MV-4-11 (cell line): ENCODE measurements at places on chromosomes 2 and 18.

GRCh38 chr2:106579750-106580197 is 92.6 kb downstream of the CD8B2 start:
- DNase-seq = no peak

DNA sequence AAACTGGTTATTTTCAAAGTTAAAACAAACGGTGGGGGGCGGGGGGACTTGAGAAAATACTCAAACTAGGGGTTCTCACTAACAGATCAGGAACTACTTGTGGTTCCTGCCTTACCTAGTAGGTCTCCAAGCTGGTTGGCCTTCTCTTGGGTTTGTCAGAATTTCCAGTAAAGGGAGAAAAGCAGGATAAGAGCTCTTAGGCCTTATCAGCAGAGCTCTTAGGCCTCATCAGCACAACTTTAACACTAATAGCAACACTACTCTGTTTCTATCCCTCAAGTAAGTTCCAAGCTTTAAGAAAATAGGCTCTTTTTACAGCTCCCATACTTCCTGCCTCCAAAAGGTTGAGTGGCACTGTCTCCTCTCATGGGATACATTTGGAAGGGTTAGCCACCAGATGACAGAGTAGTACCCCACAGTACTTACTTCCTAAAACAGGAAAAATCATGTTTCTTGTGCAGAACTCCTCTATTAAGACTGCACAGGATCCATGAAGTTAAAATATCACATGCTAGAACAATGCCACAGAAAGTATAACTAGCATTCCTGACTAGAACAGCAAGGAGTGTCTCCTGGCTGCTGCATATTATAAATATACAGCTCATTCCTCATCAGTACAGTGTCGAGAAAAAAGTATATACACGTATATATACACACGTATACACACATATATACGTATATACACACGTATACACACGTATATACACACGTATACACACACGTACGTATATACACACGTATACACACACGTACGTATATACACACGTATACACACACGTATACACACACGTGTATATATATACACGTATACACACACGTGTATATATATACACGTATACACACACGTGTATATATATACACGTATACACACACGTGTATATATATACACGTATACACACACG is 6.1 kb downstream of the FBXO11 start:
- DNase-seq = peak; percentile 24

GRCh38 chr2:41965173-41965908 is 82.5 kb upstream of the PKDCC start:
- DNase-seq = no peak

DNA sequence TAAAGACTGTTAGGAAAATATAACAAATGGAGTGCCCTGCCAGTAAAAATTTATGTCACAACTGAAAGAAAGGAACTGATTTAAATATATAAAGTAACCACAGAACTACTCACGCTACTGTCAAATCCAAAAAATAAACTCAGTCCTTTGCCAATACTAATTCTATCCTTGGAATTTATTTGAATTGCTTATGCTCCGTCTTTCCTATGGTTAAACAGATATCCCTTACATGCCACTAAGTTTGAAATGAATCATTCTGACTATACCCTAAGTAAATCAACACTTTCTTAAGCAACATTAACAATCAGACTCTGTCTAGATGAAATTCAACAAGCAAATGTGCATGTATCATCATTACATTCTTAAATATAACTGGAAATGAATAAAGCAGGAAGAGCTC is 9.8 kb downstream of the HNRNPLL start:
- no peak for DNase-seq

DNA sequence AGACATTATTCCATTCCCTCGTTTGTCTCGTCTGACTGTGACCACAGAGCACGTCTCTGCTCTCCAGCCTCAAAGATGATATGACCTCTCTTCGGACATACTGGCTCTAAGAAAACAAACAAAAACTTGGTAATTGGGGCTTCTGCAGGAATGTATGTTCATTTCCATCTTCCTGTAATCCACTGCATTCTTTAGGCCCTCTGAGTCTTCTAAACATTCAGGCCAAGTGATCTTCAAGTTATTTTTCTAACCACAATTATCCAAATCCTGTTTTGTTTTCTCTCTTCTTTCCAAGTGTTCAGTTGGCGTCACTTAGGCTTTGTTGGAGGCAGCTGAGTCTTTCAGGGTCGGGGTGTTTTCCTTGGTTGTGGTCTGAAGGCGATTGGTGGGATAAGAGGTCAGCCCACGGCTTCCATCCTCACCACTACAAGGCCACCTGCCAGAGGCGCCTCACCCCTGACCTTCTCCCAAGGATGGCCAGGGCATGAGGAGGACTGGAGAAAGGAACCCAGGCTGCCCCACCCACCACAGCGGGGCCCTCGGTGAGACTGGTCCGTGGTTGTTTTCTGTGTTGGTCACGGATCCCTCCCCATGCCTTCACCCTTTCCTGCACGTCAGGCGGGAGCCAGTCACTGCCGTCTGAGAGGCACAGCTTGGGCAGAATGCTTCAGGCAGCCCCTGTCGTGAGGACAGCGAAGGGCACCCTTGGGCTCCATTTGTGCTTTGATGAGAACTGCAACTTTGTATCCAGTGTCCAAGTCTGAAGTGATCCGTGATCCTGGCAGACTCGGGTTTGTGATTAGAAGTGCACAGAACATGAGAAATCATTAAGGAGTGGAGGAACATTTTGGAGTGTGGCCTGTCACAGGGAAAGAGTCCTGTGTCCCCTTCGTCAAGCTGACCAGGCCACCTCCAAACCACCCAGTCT is 88.6 kb upstream of the FHL2 start:
- no peak for DNase-seq

- no peak for DNase-seq
These were observed 130.0 kb downstream of the LPIN1 start for GRCh38 chr2:11876436-11876835.

GRCh38 chr2:80330527-80331450 is 26.2 kb upstream of the LRRTM1 start:
- DNase-seq = no peak

GRCh38 chr2:218360453-218360852 is 3.8 kb downstream of the CATIP start:
- DNase-seq = peak; percentile 72

DNA sequence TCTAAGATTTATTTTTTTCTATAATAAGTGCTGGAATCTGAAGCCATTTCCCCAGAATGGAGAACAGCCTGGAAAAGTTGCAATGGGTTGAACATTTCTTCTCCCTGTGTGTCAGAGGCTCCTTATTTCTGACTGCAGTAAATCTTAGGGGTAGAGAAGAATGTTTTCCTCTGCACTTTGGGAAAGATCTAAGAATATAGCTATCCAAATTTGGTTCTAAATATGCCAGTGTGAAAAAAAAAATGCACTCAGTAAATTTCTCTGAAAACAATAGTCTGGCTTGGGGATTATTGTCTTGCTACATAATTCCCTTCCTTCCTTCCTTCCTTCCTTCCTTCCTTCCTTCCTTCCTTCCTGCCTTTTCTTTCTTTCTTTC is 19.7 kb upstream of the CYRIA start:
- no peak for DNase-seq

GRCh38 chr18:62061821-62062478 is 124.9 kb downstream of the PIGN start:
- no peak for DNase-seq

GRCh38 chr2:101341901-101342624 is 33.6 kb upstream of the RNF149 start:
- peak; percentile 45 for DNase-seq

- no peak for DNase-seq
These were observed 102.3 kb upstream of the ALPP start for GRCh38 chr2:232276084-232276732.

DNA sequence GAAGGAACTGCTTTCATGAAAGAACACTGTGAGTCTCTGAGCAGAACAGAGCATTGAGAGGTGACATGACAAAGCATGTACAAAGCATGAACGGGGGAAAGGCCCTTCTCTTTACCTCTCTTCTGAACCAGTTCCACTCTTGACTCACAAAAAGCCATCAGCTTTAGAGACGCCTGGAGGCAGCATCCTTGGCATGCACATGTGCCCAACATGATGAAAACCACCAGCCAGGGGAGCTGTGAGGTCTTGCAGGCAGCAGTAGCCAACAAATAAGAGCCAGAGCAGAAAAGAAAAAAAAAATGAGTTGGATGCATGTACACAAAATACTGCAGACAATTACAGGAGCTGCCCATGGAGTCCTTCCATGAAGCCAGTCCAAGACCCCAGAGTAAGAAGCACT is 95.5 kb upstream of the AGAP1 start:
- DNase-seq = no peak

- no peak for DNase-seq
These were observed 628 bp upstream of the CAPG start for GRCh38 chr2:85410584-85411404.

DNA sequence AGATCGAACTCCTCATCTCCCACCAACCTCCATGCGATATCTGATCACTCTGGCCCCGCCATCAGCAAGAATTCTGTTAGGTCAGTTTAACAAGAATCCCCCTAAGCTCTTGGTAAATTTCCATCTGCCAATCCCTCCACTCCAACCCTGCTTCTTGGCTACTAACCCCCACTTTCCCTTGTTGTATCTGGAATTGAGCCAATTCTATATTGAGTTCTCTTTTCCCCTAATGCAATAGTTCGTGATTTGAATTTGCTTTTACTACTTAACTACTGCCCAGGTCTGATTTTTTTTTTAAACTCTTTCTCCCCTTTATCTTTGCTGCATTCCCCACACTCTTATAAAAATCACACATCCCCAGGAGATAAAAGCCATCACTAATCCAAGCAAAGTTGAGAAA is 159.3 kb upstream of the STK17B start:
- no peak for DNase-seq
